ENCODE measurements at places on chromosomes 2 and 18. TPM values are rescaled to one million over a fixed set of nuclear protein-coding genes. Genes with fewer than 3 reads are reported as not detected.

Gene CXCR2
- 0.11 TPM for polyA plus RNA-seq

GRCh38 chr18:35619941-35620340, 38.4 kb downstream of the GALNT1 start:
- no peak for DNase-seq
- H3K27me3 ChIP-seq: no peaks in the 10 kb centered on the region
- H3K27ac ChIP-seq: no peak overlapping the region
- H3K36me3 ChIP-seq: no peaks in the 10 kb centered on the region
- H3K4me3 ChIP-seq: no peak overlapping the region

- peak; percentile 57 for DNase-seq
- H3K36me3 ChIP-seq: no peaks in the 10 kb centered on the region
- H3K27me3 ChIP-seq: no peaks in the 10 kb centered on the region
- H3K27ac ChIP-seq: peak overlapping the region; percentile 86
- H3K4me3 ChIP-seq: peak overlapping the region; percentile 76
Measured at GRCh38 chr2:65129286-65129825, 550 bp downstream of the RAB1A start.

GRCh38 chr18:25423760-25424159, 71.8 kb upstream of the ZNF521 start:
- no peaks in the 10 kb centered on the region for H3K4me1 ChIP-seq
- no peaks in the 10 kb centered on the region for H3K36me3 ChIP-seq
- no peak for DNase-seq
- no peaks in the 10 kb centered on the region for H3K27me3 ChIP-seq
- no peak overlapping the region for H3K4me3 ChIP-seq

GRCh38 chr2:144165599-144166250, 354.2 kb downstream of the ZEB2 start:
- no peaks in the 10 kb centered on the region for H3K27me3 ChIP-seq
- no peak overlapping the region for H3K27ac ChIP-seq
- H3K4me1 ChIP-seq: no peaks in the 10 kb centered on the region
- DNase-seq: no peak
- H3K4me3 ChIP-seq: no peak overlapping the region

DNA sequence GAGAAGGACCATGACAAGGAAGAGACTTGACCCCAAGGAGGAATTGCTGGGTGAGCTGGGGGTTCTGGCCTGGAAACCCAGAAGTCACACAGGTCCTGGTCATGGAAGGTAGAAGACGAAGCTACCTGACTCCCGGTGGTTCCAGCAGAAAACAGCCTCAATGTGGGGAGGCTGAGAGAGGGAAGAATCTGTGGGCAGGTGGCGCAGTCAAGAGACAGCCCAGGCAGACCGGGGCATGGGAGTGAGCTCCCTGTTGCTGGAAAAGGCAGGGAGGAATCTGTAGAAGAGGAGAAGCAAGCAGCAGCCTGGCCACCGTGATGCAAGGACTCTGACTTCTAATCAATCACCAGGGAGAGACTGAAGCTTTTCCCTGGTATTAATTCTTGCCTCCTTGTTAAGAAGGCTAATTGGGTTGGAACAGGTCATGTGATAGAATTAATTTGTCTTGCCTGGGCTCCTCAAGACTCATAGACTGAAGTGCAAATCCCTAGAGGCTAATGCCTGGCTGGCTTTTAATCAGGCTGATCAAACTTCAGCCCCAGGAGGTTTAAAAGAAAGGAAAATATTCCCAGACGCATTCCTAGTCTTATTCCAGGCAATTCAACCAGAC, 30.1 kb downstream of the CNGA3 start:
- no peak overlapping the region for H3K4me3 ChIP-seq
- H3K4me1 ChIP-seq: peaks cover 6% of the 10 kb centered on the region
- no peaks in the 10 kb centered on the region for H3K36me3 ChIP-seq
- no peaks in the 10 kb centered on the region for H3K27me3 ChIP-seq
- DNase-seq: no peak

DNA sequence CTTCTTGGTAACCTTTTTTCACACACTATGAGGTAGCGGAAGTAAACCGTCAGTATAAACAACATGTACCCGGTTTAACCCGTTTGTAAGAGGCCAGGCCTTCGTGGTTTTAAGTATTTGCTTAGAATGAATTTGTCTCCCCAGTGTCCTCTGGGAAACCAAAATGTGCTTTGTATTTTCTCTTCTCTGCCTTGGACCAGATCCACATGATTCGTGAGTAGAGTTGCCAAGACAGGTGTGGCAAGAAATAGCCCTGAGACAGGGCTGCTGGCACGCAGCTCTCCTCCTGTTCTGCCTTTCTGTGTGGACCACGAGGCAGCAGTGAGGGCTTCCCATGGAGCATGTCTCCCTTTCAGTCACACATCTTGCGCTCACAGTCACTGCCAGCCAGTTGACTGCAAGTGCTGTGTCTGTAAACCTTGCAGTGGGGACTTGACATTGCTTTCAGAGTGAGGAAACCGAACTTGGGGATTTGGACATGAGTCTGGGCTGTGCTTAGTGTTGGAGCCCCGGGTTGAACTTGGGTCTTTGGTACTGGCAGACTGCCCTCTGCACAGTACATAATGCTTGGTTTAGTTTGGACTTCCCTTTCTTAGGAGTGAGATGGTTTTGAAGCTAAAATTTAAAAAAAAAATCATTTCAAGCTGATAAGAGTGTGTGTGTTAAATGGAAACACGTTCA, 19.1 kb downstream of the BCL2L11 start:
- no peaks in the 10 kb centered on the region for H3K27me3 ChIP-seq
- H3K4me1 ChIP-seq: peaks cover 8% of the 10 kb centered on the region
- H3K4me3 ChIP-seq: no peak overlapping the region
- no peaks in the 10 kb centered on the region for H3K36me3 ChIP-seq
- DNase-seq: no peak

DNA sequence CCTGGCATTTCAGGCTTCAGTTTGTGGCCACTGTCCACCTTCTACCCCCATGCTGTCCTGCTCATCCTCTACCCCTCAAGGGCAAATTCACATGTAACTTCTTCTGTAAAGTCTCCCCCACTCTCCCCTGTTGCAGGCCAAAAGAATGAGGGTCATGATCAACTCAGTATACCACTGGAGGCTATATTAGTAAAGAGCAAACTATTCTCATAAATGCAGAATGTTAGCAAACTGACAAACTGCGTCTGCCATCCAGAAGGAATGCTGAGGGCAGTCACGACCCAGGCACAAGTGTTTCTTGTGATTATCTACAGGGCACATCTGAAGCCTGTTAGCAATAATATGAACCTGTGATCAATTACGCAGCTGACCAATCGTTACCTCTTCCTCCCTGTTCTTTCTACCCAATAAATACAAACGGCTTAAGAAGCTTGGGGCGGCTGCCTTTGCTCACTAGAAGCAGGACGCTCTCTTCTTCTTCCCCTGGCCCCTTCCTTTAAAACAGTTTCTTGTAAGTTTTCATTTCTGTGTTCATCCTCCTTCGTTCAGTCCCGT, 58.3 kb downstream of the SEPTIN10 start:
- no peaks in the 10 kb centered on the region for H3K27me3 ChIP-seq
- peaks cover 16% of the 10 kb centered on the region for H3K4me1 ChIP-seq

Measured in pancreas (tissue), 10 donors.